Mesothelial cell of epicardium (in vitro differentiated cells): ENCODE measurements at places on chromosomes 3 and 15. TPM values are rescaled to one million over a fixed set of nuclear protein-coding genes. Genes with fewer than 3 reads are reported as not detected.

REC114 gene
- not detected in 3 replicates for total RNA-seq

- peaks cover 23% of the 10 kb centered on the region for H3K36me3 ChIP-seq
- H3K4me3 ChIP-seq = no peak overlapping the region
- DNase-seq = no peak
- peaks cover 6% of the 10 kb centered on the region for H3K4me1 ChIP-seq
- peaks cover 2% of the 10 kb centered on the region for H3K27me3 ChIP-seq
Observed at GRCh38 chr3:121768452-121768851, 18.9 kb upstream of the GOLGB1 start.

- peaks cover 17% of the 10 kb centered on the region for H3K4me1 ChIP-seq
- H3K27me3 ChIP-seq = no peaks in the 10 kb centered on the region
- H3K27ac ChIP-seq = peak overlapping the region; percentile 5
- no peaks in the 10 kb centered on the region for H3K36me3 ChIP-seq
- no peak for DNase-seq
Observed at GRCh38 chr3:104066658-104067057, 1300.1 kb upstream of the ALCAM start.

- H3K4me1 ChIP-seq = peaks cover 38% of the 10 kb centered on the region
- H3K27me3 ChIP-seq = peaks cover 2% of the 10 kb centered on the region
- peak overlapping the region; percentile 48 for H3K27ac ChIP-seq
- no peaks in the 10 kb centered on the region for H3K36me3 ChIP-seq
Observed at GRCh38 chr15:74777769-74778598, 3.9 kb upstream of the CSK start.

NTRK3 gene
- total RNA-seq = 1.8 to 2.1 TPM (median 1.8 TPM) in 3 replicates

- no peak overlapping the region for H3K27ac ChIP-seq
- DNase-seq = no peak
- no peak overlapping the region for H3K4me3 ChIP-seq
- peaks cover 20% of the 10 kb centered on the region for H3K27me3 ChIP-seq
- peaks cover 9% of the 10 kb centered on the region for H3K4me1 ChIP-seq
Observed at GRCh38 chr3:16449369-16449768, 64.1 kb downstream of the RFTN1 start.

NRG4 gene
- total RNA-seq = 7.6 to 8.7 TPM (median 7.6 TPM) in 3 replicates

DUOX2 gene
- 1.5 to 2.3 TPM (median 1.6 TPM) in 3 replicates for total RNA-seq

HES1 gene
- 99.9 to 108 TPM (median 104 TPM) in 3 replicates for total RNA-seq

IL17RB gene
- 1.4 to 1.7 TPM (median 1.6 TPM) in 3 replicates for total RNA-seq

GRCh38 chr3:5635746-5636145 is 448.2 kb downstream of the EDEM1 start:
- H3K36me3 ChIP-seq = no peaks in the 10 kb centered on the region
- H3K27me3 ChIP-seq = peaks cover 1% of the 10 kb centered on the region

CYP8B1 gene
- total RNA-seq = not detected in 3 replicates

DNA sequence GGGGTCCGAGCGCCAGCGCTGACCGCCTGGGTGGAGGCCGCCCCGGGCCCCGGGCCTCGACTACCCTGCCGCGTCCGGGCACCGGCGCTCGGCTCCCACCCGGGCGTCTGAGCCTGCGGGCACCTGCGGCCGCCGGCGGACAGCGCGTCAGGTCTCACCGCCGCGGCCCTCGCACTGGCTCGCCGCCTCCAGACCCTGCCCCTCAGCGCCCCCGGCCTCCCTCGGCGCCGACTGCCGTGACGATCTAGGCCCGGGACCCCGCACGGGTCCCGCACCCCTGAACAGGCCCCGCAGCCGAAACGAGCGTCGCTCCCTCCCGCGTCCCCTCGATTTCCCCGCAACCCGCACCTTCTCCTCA is 297 bp downstream of the PRC1 start:
- peaks cover 13% of the 10 kb centered on the region for H3K36me3 ChIP-seq
- no peaks in the 10 kb centered on the region for H3K27me3 ChIP-seq
- H3K4me1 ChIP-seq = peaks cover 17% of the 10 kb centered on the region
- no peak for DNase-seq
- H3K4me3 ChIP-seq = peak overlapping the region; percentile 100

DNA sequence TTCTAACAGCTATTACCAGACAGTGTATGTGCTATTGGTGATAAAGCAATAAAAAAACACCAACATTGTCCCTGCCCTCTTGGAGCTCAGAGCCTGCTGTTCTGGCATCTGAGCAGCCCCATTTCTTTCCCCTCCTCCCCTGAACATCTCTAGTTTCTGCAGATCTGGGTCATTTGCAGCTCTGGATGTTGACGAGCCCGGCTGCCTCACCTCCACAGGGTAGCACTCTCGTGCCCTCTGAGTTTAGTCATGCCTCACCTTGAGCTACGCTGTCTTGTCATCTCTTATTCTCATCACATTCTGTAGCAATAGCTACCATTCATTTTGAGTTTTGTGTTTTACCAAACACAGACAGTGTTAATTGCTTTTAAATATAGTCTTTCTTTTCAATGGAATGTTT is 30.0 kb upstream of the GPR171 start:
- no peaks in the 10 kb centered on the region for H3K27me3 ChIP-seq
- no peak overlapping the region for H3K27ac ChIP-seq
- peaks cover 13% of the 10 kb centered on the region for H3K4me1 ChIP-seq
- H3K36me3 ChIP-seq = peaks cover 2% of the 10 kb centered on the region
- H3K4me3 ChIP-seq = no peak overlapping the region

- H3K27ac ChIP-seq = peak overlapping the region; percentile 95
- peaks cover 65% of the 10 kb centered on the region for H3K4me1 ChIP-seq
- no peak for DNase-seq
Observed at GRCh38 chr15:35690698-35691116, 144.7 kb upstream of the DPH6 start.

CMTM6 gene
- 41.9 to 44.0 TPM (median 42.3 TPM) in 3 replicates for total RNA-seq

- no peak overlapping the region for H3K27ac ChIP-seq
- peaks cover 3% of the 10 kb centered on the region for H3K4me1 ChIP-seq
- peaks cover 67% of the 10 kb centered on the region for H3K27me3 ChIP-seq
- H3K36me3 ChIP-seq = no peaks in the 10 kb centered on the region
- DNase-seq = no peak
- H3K4me3 ChIP-seq = no peak overlapping the region
Observed at GRCh38 chr15:91849749-91850161, 3.8 kb upstream of the SLCO3A1 start.

DNA sequence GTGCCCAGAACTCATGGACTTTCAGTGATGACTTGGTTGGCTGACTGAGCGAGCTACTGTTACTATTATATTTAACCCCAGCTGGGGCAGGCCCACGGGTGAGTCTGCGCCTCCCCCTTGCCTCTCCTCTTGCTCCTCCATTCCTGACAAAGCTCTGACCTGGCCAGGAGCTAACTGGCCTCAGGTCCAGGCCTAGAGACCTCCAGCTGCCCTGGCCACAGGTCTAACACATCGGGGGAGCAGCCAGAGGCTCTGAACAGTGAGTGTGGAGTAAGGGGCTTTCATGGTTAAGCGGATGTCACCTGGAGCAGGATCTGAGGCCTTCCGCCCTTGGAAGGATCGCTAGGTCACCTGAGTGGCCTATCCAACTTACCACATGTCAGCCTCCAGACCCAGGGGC is 96.3 kb upstream of the HERC1 start:
- DNase-seq = no peak
- no peak overlapping the region for H3K4me3 ChIP-seq
- H3K36me3 ChIP-seq = no peaks in the 10 kb centered on the region
- H3K27ac ChIP-seq = no peak overlapping the region
- no peaks in the 10 kb centered on the region for H3K4me1 ChIP-seq

DNA sequence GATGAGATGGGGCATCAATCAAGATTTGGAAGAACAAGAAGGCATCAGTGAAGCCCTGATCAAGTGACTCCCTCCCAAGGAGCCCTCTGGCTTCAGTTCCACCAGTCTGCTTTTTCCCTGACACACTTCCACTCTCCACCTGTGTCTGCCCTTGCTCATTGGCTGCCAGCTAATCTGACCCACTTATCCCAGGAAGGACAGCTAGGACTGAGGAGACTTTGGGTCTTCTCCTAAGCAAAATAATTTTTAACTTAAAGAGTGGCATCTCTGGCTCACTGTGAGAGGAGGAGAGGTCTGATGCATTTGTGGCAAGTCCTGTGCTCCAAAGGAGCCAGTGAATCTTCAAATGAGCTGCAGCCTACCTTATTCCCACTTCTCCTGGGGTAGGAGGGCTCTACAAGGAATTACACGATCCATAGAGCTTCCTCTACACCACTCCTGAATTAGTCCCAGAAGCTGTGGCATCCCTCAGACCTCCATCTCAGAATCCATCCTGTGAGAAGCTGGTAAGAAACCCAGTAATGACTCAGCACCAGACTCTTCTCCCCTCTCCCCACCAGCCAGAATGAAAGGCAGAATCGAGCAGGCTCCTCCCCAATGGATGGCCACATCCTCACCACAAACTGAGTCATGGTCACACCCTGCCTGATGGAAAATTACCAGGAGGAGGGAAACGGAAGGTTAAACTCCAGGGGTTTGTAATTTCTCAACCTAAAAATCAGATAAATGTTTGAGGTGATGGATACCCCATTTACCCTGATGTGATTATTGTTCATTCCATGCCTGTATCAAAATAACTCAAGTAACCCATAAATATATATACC is 6.3 kb upstream of the PKM start:
- no peaks in the 10 kb centered on the region for H3K27me3 ChIP-seq
- peaks cover 12% of the 10 kb centered on the region for H3K36me3 ChIP-seq
- peaks cover 8% of the 10 kb centered on the region for H3K4me1 ChIP-seq
- no peak for DNase-seq

GRCh38 chr3:119508172-119508845 is 10.0 kb downstream of the TIMMDC1 start:
- no peak overlapping the region for H3K27ac ChIP-seq
- no peaks in the 10 kb centered on the region for H3K27me3 ChIP-seq
- no peak overlapping the region for H3K4me3 ChIP-seq
- H3K4me1 ChIP-seq = no peaks in the 10 kb centered on the region

ERICH6 gene
- 0.24 to 0.68 TPM (median 0.65 TPM) in 3 replicates for total RNA-seq

DNA sequence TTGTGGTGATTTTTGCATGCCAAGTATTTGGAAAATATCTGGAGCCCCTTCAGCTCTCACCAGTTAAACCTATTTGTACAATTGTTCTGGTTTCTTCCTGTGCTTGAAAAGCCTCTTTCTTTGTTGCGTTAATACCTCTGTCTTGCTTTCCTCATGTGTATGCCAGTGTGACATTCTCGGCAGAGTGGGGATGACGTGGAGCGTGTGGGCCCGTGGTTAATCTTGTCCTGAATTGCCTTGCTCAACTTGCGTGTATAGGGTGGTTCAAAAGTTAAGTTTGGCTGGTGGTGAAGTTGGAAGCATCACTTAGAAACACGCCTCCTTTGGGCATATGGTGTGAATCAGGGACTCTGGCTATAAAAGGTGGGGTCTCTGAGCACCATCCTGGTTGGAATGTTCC is 67.1 kb downstream of the IGF1R start:
- H3K27ac ChIP-seq = no peak overlapping the region
- H3K27me3 ChIP-seq = no peaks in the 10 kb centered on the region
- no peak overlapping the region for H3K4me3 ChIP-seq
- no peak for DNase-seq

ZBTB20 gene
- 27.1 to 30.7 TPM (median 30.4 TPM) in 3 replicates for total RNA-seq

DNA sequence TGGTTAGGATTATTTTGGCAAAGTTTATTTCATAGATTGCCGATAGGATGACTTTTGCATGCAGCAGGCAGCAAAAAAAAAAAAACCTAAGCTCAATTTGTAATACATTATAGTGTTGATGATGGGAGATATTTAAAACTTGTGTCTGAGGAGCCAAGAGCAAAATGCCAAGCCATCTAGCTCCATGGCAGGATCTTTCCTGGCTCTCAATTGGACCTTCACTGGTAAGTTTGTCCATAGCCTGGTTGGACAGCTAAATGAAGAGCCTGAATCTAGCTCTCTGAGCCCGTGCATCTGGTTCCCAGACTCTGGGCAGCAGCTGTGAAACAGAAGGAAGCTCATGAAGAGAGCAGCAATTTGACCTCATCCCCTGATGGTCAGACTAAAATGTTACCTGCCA is 17.5 kb downstream of the STAC start:
- no peak overlapping the region for H3K27ac ChIP-seq
- no peaks in the 10 kb centered on the region for H3K4me1 ChIP-seq
- no peak overlapping the region for H3K4me3 ChIP-seq
- peaks cover 19% of the 10 kb centered on the region for H3K27me3 ChIP-seq
- no peaks in the 10 kb centered on the region for H3K36me3 ChIP-seq

DNA sequence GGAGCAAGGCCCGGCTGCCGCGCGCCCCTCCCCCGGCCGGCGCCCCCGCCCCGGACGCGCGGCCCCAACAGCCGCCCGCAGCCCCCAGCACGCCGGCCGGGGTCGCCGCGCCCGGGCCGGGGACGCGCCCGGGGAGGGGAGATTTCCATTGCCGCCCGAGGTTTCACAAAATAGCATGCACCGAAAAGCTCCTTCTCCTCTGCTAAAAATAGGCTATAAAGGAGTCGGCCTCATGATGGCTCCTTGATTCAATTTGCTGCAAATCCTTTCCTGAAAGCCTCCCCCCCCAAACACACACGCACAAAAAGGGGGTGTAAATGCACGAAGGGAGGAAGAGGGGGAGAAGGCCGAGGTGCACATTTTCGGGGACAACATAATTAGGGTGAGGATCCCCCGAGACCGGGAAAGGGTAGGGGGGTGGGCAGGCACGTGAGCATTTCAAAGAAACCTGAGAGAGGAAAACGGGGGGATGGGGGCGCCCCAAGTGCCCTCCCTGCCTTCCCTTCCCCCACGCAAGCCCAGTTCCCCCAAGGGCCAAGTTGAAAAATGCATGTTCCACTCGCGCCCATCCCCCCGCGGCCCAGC is 734 bp downstream of the TBL1XR1 start:
- H3K27me3 ChIP-seq = no peaks in the 10 kb centered on the region
- H3K27ac ChIP-seq = peak overlapping the region; percentile 99
- peak; percentile 22 for DNase-seq
- H3K4me3 ChIP-seq = peak overlapping the region; percentile 98
- peaks cover 45% of the 10 kb centered on the region for H3K4me1 ChIP-seq
- H3K36me3 ChIP-seq = peaks cover 3% of the 10 kb centered on the region

GOLGA8G gene
- not detected in 3 replicates for total RNA-seq

DNA sequence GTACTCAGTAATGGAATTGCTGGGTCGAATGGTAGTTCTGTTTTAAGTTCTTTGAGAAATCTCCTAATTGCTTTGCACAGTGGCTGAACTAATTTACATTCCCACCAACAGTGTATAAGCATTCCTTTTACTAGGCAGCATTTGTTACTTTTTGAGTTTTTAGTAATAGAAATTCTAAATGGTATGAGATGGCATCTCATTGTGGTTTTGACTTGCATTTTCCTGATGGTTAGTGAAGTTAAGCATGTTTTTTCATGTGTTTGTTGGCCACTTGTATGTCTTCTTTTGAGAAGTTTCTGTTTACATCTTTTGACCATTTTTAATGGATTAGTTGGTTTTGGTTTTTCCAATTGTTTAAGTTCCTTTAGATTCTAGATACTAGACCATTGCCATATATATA is 28.4 kb downstream of the TP63 start:
- H3K4me3 ChIP-seq = no peak overlapping the region
- H3K4me1 ChIP-seq = peaks cover 4% of the 10 kb centered on the region
- peaks cover 15% of the 10 kb centered on the region for H3K36me3 ChIP-seq
- H3K27ac ChIP-seq = no peak overlapping the region
- DNase-seq = no peak
